ENCODE measurements at places on chromosomes 7 and 10. TPM values are rescaled to one million over a fixed set of nuclear protein-coding genes. Genes with fewer than 3 reads are reported as not detected.

The CCL24 gene
- polyA plus RNA-seq: not detected

DNA sequence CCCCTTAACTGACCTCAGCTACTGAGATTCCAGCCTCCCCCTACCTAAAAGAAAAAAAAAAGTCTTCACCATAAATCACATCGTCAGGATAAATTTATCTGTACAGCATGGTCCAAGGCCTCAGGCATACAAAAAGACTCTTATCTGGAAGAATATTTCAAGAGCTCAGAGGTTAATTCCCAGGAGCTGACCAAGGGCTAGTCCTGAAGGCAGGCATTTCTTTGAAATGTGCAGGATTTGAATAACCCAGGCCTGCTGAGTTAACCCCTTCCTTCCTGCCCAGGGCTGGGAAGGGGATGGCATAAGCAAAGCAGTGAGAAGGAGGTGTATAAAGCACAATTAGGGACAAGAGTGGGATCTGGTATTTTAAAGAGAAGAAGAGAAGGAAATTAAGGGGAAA is 111.2 kb downstream of the RNLS start:
- no peak for DNase-seq

GRCh38 chr10:3701491-3701890 is 83.5 kb downstream of the KLF6 start:
- no peak for DNase-seq

GRCh38 chr10:24120646-24121045 is 88.3 kb upstream of the KIAA1217 start:
- DNase-seq: no peak

DNA sequence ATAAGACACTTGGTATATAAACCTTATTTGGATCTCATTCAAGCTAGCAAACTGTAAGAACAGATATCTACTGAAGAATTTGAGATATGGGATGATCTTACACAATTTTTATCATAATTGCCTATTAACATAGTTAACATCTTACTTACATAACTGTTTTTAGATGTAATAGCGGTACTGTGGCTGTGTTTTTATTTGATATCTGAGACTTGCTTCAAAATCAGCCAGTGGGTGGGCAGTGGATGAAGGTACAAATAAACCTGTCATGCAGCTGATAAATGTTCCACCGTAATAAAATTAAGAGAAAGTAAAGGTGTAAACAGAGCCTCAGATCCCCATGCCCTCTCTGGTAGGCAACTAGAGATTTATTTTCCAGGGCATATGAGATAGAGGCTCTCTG is 28.4 kb upstream of the PTPRN2 start:
- DNase-seq: peak; percentile 89

The USP54 gene
- polyA plus RNA-seq: 5.8 TPM

The HTR5A gene
- not detected for polyA plus RNA-seq

- DNase-seq: no peak
Observed at GRCh38 chr10:77051837-77052236, 585.8 kb downstream of the KCNMA1 start.

GRCh38 chr7:42572056-42572455 is 335.0 kb upstream of the GLI3 start:
- no peak for DNase-seq

GRCh38 chr10:71770789-71771188 is 2.5 kb downstream of the VSIR start:
- DNase-seq: peak; percentile 62

DNA sequence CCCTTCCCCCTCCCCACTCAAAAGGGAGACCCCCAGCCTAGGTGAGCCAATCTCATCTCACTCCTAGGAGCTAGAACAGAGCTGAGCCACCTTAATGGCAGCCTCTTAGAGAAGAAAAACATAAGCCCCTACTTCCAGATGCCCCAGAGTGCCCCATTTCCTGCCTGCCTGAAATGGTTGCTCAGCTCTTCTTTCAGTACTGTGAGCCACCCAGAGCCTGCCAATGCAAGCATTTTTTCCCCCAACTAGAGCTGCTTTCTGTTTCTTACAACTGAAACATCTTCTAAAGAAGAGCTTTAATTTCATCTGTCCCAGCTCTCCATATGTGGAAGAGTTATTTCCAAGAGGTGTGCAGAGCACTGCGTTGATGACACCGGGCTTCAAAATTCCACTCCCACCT is 136.7 kb downstream of the PLPP4 start:
- DNase-seq: no peak

The KAZALD1 gene
- polyA plus RNA-seq: 9.7 TPM

DNA sequence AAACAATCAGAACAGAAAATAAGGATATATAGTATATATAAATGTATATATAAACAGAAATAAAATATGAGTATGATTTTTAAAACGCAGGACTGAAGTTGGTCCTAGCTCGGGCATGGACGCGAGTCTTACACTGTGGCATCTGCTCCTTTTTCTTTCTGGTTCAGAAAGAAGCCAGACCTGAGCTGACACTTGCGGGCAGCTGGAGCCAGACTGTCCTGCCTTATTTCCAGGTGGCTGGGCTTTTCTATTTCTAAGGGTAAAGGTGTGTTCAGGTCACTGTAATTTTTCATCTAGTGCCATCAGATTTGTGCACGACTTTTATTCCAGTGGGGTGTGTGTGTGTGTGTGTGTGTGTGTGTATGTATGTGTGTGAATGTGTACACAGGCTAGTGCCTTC is 166.4 kb downstream of the GALNT17 start:
- DNase-seq: no peak

DNA sequence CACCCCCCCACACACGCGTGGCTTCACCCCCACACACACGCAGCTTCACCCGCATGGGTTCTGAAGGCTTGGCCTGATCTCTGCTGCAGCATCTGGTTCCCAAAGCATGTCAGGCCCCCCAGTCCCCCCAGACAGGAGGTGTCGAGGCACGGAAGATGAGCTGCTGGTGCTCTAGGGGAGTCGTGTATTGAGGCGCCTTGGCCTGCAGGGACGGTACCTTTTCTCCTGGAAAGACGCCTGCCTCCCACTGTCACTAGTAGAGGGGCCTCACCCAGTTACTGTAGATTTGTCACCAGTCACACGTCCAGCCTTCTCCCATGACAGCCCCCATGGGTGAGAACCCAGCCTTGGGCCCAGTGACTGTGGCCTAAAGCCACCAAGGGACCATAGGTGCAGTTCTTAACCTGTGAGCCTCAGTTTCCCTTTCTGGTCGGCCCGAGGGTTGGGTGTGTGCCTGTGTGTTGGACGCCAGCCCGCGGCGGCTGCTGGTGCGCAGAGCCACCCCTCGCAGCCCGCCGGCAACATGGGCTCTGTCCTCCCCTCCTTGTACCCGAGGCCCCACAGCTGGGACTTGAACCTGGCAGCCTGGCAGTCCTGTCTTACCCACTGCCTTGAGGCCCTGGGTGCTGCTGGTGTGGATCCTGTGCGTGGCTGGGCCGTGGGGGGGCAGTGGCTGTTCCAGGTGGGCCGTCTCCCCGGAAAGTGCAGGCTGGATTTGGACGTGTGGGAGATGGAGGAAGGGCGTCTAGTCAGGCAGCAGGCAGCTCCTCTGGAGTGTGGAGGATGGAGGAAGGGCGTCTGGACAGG is 81.7 kb downstream of the NKX6-2 start:
- no peak for DNase-seq

The SPDYE9 gene
- not detected for polyA plus RNA-seq

DNA sequence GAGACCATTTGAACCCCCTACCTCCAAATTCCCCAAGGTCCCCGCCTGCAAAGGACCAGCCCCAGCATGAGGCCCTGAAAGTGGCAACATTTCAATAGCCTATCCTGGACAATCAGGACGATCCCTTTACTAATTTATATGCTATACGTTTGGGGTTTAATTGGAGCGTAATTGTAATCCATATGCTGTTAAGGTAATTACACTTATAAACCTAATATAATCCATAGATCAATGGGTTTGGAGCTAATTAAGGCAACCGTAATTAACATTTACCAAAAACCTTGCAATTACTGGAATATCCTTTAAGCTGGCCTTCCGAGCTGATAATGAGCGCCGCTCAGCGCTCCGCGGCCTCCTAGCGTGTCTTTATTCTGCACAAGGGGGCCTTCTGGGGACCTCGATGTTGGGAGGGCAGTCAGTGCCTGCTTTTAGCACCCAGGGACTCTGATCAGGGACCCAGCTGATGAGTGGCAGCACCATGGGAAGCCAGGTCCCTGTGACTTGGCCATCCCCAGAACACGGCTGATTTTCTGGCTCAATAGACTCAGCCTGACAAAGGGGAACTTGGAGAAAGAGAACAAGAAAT is 91.2 kb downstream of the LHPP start:
- no peak for DNase-seq

GRCh38 chr10:27736396-27736795 is 9.2 kb downstream of the MKX start:
- DNase-seq: no peak

DNA sequence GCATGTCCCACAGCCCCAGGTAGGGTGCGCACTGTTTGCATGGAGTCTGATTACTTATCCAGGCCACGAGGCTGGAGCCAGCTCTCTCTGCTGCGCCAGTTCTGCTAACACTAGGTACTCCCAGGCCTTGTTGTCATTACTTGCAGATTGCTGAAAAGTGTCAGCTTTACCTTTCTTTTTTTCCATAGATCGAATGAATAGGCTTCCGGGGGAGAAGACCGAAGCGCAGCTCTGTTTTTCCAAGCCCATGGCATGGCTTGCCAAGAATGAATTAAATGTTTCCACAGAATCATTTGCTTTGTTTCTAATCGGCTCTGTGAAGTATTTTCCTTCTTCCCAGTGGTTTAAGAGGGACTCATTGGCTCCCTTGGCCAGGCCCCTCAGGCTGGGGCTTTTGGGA is 285.8 kb downstream of the BMPER start:
- no peak for DNase-seq

- no peak for DNase-seq
Observed at GRCh38 chr10:16992611-16993119, 136.9 kb downstream of the CUBN start.

The GCK gene
- polyA plus RNA-seq: 1.0 TPM

GRCh38 chr7:55970978-55971377 is 6.6 kb downstream of the NIPSNAP2 start:
- DNase-seq: no peak

DNA sequence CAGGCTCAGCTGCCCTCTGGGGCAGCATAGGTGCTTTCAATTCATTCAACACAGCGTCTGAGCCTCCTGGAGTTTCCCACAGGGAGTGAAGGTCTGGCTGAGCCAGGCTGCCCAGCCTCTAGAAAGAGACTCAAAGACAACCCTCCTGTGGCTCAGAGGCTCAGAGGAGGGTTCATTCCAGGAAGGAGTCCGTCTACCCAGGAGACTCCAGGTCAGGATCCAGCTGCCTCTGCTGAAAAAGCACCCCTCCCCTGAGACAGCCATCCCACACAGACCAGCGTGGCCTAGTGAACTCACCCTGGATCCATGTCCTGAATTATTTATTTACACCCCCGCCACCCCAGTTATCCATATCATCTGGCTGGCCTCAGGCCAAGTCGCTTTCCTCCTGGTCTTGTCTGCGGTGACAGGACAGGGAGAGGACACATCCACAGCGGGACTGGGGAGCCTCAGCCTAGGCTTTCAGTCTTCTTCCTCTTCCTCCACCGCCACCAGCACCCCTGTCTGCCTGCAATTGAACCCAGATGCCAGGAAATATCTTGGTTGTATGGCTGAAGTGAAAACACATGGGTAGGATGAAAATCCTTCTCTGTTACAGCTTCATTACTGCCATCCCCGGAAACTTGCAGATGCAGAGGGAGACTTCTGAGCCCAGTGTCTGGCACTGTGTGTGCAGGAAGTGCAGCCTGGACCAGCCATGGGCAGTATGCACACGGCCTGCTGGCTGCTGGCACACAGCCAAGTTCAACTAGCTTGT is 44.0 kb upstream of the COL13A1 start:
- peak; percentile 88 for DNase-seq

GRCh38 chr10:117653170-117653515 is 110.6 kb downstream of the EMX2 start:
- no peak for DNase-seq

DNA sequence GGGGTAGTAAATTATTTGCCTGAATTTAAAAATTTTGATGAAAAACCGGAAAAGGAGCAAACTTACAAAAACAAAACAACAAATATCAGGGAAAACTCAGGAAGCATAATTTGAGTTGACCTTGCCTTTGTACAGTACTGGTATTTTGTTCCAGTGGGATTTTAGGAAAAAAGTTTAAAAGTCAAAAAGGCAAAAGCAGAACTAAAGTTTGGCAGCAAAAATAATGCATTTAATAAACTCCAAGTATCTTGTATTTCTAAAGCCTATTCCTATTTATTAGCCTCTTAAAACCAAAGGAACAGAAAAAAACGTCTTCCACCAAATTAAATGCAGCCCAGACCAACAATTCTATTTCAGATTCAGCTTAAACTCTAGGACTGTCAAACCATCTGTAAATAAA is 90.7 kb upstream of the ASAH2 start:
- no peak for DNase-seq

DNA sequence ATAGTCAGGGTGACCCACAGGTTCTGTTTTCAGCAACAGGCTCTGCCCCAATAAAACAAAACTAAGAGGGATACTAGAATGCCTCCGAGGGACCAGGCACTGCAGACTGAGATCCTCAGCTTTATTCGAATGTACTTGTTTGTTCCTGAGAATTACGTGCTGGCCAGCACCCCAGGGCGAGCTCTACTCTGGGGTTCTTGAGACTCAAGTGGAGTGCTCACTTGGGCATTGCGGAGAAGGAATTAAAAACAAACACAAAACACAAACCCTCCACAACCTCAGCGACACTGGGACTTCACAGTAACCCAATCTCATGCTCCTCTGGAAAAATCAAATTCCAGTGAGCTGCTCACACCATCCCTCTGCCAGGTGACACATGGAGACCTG is 250.7 kb downstream of the TNS3 start:
- DNase-seq: peak; percentile 59

DNA sequence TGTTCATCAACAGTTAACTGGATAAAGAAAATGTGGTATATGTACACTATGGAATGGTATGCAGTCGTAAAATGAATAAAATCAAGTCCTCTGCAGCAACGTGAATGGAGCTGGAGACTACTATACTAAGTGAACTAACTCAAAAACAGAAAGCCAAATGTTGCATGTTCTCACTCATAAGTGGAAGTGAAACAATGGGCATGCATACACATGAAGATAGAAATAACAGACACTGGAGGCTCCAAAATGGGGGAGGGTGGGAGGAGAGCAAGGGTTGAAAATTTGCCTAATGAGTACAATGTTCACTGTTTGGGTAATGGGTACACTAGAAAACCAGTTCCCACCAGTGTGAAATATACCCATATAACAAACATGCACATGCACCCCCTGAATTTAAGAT is 179.5 kb downstream of the ZWINT start:
- DNase-seq: no peak

The PTF1A gene
- polyA plus RNA-seq: not detected

The CH25H gene
- polyA plus RNA-seq: 1.2 TPM

The AIFM2 gene
- polyA plus RNA-seq: 14.8 TPM

The PRDX3 gene
- polyA plus RNA-seq: 294 TPM

- DNase-seq: no peak
Observed at GRCh38 chr10:131654471-131655087, 246.2 kb upstream of the PPP2R2D start.

GRCh38 chr10:72335394-72336258 is 19.1 kb downstream of the DNAJB12 start:
- DNase-seq: no peak

The CTAGE15 gene
- not detected for polyA plus RNA-seq

The NKX6-2 gene
- not detected for polyA plus RNA-seq

- DNase-seq: no peak
Observed at GRCh38 chr7:109206196-109206595, 636.5 kb downstream of the DNAJB9 start.

GRCh38 chr7:124162667-124163066 is 129.8 kb upstream of the TMEM229A start:
- DNase-seq: no peak

The PROSER2 gene
- 8.1 TPM for polyA plus RNA-seq
